ENCODE measurements at places on chromosomes 1 and 21. TPM values are rescaled to one million over a fixed set of nuclear protein-coding genes. Genes with fewer than 3 reads are reported as not detected.

The OR2T35 gene
- total RNA-seq, result not detected

The MPL gene
- 0.24 TPM for total RNA-seq

The FGR gene
- total RNA-seq, result 126 TPM

The SHISA4 gene
- total RNA-seq, result 26.1 TPM

The MANEAL gene
- total RNA-seq, result 11.2 TPM

The PLA2G2F gene
- total RNA-seq, result not detected

The HSPB7 gene
- 22.1 TPM for total RNA-seq

- peak; percentile 92 for DNase-seq
- H3K27ac ChIP-seq, result no peak overlapping the region
- H3K36me3 ChIP-seq, result no peaks in the 10 kb centered on the region
- H3K27me3 ChIP-seq, result no peaks in the 10 kb centered on the region
Observed at GRCh38 chr1:235093696-235094592, 34.7 kb downstream of the TOMM20 start.

DNA sequence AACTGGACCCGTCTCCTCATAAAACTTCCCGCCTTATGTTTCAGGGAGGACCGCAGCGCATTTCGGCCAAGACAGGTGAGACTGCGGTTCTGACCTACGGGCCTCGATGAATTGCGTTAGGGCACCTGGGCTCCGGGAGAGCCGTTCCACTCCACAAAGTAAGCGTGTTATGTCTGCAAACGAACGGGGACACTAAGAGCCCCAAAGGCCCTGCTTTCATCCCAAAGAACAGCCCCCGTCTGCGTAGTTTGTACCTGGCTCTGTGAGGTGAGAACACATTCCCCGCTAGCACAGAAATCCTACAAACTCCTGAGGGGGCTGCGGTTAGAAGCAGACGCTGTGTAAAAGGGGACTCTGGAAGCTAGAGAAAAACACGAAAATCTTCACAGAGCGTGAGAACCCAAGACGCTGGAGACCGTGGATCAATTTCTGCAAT, 41.6 kb upstream of the PPIAL4F start:
- peaks cover 67% of the 10 kb centered on the region for H3K27me3 ChIP-seq
- peaks cover 3% of the 10 kb centered on the region for H3K4me1 ChIP-seq
- H3K27ac ChIP-seq, result no peak overlapping the region
- H3K4me3 ChIP-seq, result peak overlapping the region; percentile 23
- no peak for DNase-seq

DNA sequence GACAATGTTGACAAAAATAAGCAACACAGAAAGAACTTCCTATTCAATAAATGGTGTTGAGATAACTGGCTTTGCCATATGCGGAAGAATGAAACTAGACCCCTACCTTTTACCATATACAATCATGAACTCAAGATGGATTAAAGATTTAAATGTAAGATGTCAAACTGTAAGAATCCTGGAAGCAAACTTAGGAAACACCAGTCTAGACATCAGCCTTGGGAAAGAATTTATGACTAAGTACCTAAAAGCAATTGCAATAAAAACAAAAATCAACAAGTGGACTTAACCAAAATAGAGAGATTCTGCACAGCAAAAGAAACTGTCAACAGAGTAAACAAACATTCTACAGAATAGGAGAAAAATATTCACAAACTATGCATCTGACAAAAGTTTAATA, 16.1 kb upstream of the CLDN8 start:
- H3K4me1 ChIP-seq, result no peaks in the 10 kb centered on the region
- H3K27me3 ChIP-seq, result no peaks in the 10 kb centered on the region
- DNase-seq, result no peak
- no peaks in the 10 kb centered on the region for H3K36me3 ChIP-seq
- no peak overlapping the region for H3K4me3 ChIP-seq

GRCh38 chr21:45948576-45949141, 32.9 kb upstream of the COL6A1 start:
- H3K27me3 ChIP-seq, result peaks cover 45% of the 10 kb centered on the region
- no peaks in the 10 kb centered on the region for H3K36me3 ChIP-seq
- H3K4me1 ChIP-seq, result no peaks in the 10 kb centered on the region
- no peak overlapping the region for H3K27ac ChIP-seq
- no peak for DNase-seq

GRCh38 chr1:154148807-154149206, 6.1 kb downstream of the NUP210L start:
- peaks cover 22% of the 10 kb centered on the region for H3K4me1 ChIP-seq
- DNase-seq, result no peak
- no peak overlapping the region for H3K4me3 ChIP-seq
- H3K27ac ChIP-seq, result peak overlapping the region; percentile 41
- H3K27me3 ChIP-seq, result no peaks in the 10 kb centered on the region
- H3K36me3 ChIP-seq, result no peaks in the 10 kb centered on the region

DNA sequence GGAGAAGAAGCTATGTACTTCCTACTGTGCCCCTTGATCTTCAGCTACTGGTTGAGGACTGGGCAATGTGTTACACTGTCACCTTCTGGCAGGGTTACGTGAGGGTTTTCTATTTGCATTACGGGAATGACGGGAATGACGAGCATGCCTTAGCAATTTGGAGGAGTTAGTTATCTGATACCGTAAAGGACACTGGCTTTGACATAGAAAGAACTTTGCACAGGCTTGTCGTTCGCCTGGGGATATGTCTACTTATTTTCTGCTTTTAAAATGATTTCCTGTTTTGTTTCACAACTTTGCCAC, 19.8 kb upstream of the ACBD6 start:
- DNase-seq, result no peak
- peak overlapping the region; percentile 21 for H3K27ac ChIP-seq
- H3K4me3 ChIP-seq, result no peak overlapping the region

- H3K27ac ChIP-seq, result no peak overlapping the region
- no peak for DNase-seq
- H3K27me3 ChIP-seq, result no peaks in the 10 kb centered on the region
- H3K4me1 ChIP-seq, result no peaks in the 10 kb centered on the region
- no peak overlapping the region for H3K4me3 ChIP-seq
Observed at GRCh38 chr1:246444617-246445016, 62.5 kb downstream of the SMYD3 start.

DNA sequence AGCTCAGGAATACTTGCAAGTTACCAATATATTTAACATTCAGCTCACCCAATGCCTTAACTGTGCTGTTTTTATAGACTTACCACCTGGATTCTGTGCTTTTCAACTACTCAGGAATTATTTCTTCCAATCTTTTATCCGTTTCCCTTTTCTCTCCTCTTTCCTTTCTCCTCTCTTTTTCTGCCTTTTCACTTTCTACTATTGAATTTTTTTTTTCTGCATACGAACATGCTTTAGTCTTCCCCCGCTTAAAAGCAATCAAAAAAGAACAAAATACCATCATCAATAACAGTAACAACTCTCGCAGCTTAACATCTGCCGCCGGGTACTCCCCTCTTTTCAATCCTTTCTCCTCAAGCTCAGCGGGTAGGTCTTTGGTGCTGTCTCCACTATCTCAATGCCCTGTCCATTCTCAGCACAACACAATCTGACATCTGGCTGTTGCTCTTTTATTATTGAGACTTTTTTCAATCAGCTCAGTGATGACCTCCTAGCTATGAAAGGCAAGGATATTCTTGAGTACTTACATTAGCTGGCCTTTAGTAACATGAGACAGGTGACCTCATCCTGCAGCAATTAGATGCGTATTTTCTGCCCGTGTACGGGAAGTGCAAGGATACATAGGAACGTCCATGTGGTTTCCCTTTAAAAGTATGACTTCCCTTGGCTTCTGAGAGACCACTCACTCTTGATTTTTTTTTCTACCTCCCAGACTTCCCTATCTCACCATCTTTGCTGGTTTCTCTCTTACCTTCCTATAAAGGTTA, 40.2 kb upstream of the SIPA1L2 start:
- H3K27ac ChIP-seq, result no peak overlapping the region
- no peak overlapping the region for H3K4me3 ChIP-seq
- no peaks in the 10 kb centered on the region for H3K36me3 ChIP-seq
- no peaks in the 10 kb centered on the region for H3K27me3 ChIP-seq

GRCh38 chr1:181919542-181919941, 142.0 kb downstream of the ZNF648 start:
- H3K27ac ChIP-seq, result no peak overlapping the region
- H3K4me1 ChIP-seq, result no peaks in the 10 kb centered on the region
- no peaks in the 10 kb centered on the region for H3K27me3 ChIP-seq
- H3K36me3 ChIP-seq, result no peaks in the 10 kb centered on the region
- H3K4me3 ChIP-seq, result no peak overlapping the region

GRCh38 chr1:23179862-23180261, 11.2 kb upstream of the LUZP1 start:
- peaks cover 30% of the 10 kb centered on the region for H3K27me3 ChIP-seq
- peaks cover 5% of the 10 kb centered on the region for H3K4me1 ChIP-seq
- H3K27ac ChIP-seq, result no peak overlapping the region
- no peak overlapping the region for H3K4me3 ChIP-seq
- H3K36me3 ChIP-seq, result no peaks in the 10 kb centered on the region

- no peak overlapping the region for H3K4me3 ChIP-seq
- no peaks in the 10 kb centered on the region for H3K36me3 ChIP-seq
- no peaks in the 10 kb centered on the region for H3K27me3 ChIP-seq
- peak; percentile 51 for DNase-seq
Observed at GRCh38 chr1:168469690-168470089, 74.1 kb downstream of the XCL2 start.

DNA sequence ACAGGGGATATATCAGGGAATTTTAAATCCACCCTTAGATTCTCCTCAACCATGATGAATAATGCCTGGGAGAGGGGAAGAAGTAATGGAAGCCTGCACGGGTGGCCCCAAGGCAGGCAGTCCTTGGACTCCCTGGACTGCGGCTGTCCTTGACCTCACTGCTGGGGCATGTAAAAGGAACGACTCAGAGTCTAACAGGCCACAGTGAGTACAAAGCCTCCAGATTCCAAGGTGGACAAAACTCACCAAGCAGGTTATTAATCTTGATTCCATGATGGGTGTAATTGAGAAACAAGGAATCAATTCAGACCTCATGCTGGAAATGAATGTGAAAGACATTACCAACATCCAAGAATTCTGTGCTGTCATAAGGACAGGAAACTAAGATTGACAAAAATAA, 13.0 kb upstream of the ARHGAP29 start:
- no peaks in the 10 kb centered on the region for H3K36me3 ChIP-seq
- H3K27ac ChIP-seq, result no peak overlapping the region
- DNase-seq, result no peak

DNA sequence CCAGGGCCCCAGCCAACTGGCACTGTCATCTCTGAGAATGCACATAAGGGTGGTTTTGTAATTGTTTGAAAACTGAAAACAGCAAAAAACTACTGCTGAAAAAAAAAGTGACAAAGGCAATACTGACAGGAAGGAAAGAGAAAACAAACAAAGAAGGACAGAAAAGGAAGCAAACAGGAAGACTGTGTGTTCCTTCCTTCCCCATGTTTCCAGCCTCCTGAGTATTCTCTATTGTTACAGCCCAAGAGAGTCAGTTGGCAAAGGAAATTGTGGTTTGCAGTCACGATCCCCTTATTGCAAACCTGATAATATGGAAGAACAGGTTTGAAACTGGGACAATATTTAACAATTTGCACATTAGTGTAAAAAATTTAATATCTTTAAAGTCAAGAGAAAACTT, 1177.6 kb downstream of the PLA2G4A start:
- no peaks in the 10 kb centered on the region for H3K36me3 ChIP-seq
- no peak overlapping the region for H3K4me3 ChIP-seq
- H3K27me3 ChIP-seq, result no peaks in the 10 kb centered on the region
- no peak overlapping the region for H3K27ac ChIP-seq
- H3K4me1 ChIP-seq, result no peaks in the 10 kb centered on the region

DNA sequence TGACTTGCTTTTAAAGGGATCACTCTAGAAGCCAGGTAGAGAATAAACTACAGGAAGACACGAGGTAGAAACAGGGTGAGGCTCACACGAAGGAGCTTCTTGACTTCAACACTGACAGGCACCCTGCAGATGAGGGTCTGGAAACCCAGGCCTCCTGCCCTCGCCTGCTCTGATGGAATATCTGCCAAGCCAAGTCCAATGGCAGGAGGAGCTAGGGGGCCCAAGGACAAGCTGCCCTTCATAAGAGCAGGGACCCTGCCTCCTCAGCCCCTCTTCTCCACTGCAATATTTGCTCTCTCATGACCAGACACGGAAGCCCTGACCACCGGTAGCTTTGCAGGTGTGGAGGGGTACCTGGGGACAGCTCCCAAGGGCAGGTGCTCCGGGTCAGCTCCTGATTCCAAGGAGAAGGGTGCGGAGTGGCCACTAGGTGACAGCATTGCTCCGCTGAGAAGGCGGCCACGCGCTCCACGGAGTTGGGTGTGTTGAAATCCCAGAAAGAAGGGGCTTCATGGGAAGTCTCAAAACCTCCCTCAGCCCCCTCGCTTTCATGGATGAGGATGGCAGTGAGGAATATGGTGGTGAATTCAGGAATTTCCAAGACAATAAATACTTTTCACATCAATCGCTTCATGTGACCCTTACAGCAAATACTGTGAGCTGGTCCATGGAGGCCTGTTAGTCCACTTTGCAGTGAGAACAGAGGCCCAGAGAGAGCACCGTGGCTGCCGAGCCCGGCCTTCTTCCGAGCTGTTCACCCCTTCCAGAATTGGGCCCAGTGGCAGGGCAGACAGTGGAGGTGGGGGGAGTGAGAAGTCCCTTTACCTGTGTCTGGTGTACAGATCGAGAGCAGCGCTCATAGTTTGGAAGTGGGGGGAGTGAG, 33.2 kb upstream of the PAX7 start:
- no peaks in the 10 kb centered on the region for H3K4me1 ChIP-seq
- peaks cover 81% of the 10 kb centered on the region for H3K27me3 ChIP-seq

DNA sequence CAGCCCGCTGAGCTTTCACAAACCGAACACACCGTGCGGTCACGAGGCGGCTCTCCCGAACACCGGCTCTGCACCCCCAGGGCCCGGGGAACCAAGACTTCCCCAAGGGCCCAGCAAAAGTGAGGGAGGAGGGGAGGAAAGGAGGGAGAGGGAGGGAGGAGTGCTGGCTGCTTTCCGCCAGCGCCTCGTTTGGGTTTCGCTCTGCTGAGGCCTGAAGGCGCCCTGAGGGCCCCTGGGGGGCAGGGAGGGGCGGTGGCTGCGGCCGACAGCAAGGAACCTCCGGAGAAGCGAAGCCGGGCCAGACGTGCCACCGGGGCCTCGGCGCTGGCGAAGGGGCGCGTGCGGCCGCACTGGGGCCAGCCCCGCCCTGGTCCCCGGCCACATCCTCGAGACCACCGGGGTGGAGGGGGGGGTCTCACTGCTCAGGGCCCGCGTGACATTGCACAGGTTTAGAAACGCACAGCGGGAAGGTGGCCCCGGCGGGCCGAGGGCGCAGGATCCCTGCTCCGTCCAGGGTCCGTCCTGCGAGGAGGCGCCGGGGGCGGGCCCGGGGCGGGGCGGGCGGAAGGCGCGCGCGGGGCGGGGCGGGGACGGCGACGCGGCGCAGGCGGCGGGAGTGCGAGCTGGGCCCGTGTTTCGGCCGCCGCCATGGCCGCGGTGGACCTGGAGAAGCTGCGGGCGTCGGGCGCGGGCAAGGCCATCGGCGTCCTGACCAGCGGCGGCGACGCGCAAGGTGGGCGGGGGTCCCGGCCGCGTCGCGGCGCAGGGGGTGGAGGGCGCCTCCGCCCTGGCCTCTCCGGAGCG, at the start of gene PFKL:
Gene PFKL (plus strand): TSS at position 596 of the 804 bp plus-strand sequence. CDS start 53 bp downstream, at position 649.
- H3K27ac ChIP-seq, result peak within 1 kb of the TSS; percentile 84
- peaks cover 21% of the 10 kb centered on the region for H3K4me1 ChIP-seq
- DNase-seq, result peak; percentile 56
- H3K4me3 ChIP-seq, result peak within 1 kb of the TSS; percentile 66
- H3K36me3 ChIP-seq, result no peaks in the 10 kb centered on the region

Measured in left lung (tissue), 14 donors.